ENCODE measurements at places on chromosomes 7 and 10.

- no peak for DNase-seq
Measured at GRCh38 chr7:50421043-50421442, 29.1 kb downstream of the FIGNL1 start.

GRCh38 chr10:84267503-84268126 is 22.8 kb downstream of the RGR start:
- DNase-seq, result no peak

- DNase-seq, result no peak
Measured at GRCh38 chr7:96921771-96922170, 83.6 kb upstream of the DLX6 start.

DNA sequence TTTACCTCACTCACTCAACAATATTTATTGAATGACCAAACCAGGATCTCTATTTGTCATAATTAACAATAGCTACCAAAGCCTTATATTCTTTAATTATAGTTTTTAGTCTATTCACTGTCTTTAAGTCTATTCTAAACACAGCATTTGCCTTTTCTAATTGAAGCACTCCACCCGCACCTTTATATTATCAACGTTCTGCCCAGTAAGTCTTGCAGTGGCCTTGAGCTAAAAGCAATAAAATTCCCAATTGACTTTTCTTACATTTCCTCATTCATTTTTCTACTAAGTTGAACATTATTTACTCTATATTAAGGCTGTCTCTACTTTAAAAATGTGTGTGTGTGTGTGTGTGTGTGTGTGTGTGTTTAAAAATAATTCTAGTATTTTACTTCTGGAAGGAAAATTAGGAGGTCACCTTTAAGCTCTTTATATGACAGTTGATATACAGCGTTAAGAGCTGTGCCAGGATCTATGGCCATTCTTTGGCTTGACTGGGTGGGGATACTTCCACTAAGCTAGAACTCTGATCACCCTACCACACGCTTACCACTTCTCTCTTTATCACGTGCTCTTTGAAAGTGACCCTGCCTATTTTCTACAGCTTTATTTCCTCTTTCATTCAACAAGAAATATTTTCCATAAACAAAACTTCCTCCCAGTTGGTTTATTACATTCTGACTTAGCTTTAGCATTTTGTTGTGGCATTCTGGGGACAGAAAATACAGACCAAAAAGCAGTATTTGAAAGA is 8.8 kb downstream of the PAPSS2 start:
- no peak for DNase-seq

DNA sequence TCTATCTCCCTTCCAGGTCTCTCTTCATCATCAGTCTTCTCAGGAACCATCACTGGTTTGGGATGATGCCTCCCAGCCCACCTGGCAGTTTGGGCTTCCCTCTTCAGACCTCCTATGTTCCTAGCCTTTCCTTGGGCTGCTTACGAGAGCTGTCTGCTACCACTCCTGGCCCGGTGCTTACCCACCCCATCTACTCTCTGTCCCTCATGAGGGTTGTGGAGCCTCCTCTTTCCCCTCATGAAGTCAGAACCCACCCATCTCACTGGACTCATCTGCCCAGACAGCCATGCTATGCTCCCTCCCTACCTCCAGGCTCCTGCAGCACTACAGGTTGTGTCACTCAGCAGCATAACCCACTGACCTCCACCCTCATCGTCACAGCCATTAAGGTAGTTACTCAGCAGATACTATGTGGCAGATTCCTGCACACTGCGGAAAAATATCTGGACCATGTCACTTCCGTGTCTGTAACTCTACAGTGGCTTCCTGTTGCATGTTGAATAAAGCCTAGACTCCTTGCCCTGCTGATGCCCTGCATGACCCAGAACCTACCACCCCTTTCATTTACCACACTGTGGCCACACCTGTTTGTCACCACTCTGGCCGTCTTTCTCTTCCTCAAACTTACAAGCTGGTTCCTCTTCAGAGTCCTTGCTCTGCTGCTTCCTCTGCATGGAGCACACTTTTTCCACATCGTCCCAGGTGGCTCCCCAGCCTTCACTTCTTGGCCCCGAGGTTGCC is 2.0 kb downstream of the DBNL start:
- DNase-seq, result no peak

GRCh38 chr7:64312826-64313225 is 935 bp upstream of the ZNF736 start:
- DNase-seq, result no peak

DNA sequence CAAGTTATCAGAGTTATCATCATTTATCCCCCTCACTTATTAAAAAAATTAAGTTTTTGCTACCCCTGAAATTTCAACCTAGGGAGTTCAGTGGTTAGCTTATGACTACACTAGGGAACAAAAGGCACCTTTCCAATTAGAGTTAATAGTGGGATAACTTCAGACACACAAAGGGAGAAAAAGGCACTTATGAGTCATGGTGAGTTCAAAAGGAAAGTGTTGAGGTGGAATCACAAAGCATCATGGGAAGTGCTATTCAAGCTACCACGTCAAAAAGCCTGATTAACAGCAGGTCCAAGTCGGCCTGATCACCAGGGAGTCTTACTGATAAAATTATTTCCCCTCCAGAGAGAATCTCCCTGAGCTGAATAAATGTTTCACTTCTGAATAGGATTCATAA is 165.7 kb downstream of the C7orf25 start:
- no peak for DNase-seq

- DNase-seq, result peak; percentile 56
Measured at GRCh38 chr10:19412531-19412930, 363.9 kb downstream of the MALRD1 start.

DNA sequence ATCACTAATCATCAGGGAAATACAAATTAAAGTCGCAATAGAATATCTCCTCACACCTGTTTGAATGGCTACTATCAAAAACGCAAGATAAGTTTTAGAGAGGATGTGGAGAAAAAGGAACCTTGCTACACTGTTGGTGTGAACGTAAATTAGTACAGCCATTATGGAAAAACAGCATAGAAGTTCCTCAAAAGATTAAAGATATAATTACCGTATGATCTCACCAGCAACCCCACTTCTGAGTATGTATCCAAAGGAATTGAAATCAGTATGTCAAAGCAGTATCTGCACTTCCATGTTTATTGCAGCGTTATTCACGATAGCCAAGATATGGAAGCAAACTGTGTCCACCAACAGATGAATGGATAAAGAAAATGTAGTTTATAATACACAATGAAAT is 164.4 kb downstream of the ZNF365 start:
- no peak for DNase-seq

DNA sequence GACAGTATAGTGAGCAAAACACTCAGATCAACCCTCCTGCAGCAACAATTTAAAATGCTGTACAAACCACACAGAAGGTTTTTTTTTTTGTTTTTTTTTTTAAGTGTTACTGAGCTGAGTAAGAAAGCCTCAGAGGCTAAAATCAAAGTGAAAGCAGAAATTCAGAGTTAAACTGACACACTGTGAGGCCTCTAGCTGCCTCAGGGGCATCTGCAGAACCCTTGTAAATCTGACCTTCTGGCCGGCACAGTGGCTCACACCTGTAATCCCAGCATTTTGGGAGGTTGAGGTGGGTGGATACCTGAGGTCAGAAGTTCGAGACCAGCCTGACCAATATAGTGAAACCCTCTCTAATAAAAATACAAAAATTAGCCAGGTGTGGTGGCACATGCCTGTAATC is 7.4 kb upstream of the GNA12 start:
- DNase-seq, result no peak

DNA sequence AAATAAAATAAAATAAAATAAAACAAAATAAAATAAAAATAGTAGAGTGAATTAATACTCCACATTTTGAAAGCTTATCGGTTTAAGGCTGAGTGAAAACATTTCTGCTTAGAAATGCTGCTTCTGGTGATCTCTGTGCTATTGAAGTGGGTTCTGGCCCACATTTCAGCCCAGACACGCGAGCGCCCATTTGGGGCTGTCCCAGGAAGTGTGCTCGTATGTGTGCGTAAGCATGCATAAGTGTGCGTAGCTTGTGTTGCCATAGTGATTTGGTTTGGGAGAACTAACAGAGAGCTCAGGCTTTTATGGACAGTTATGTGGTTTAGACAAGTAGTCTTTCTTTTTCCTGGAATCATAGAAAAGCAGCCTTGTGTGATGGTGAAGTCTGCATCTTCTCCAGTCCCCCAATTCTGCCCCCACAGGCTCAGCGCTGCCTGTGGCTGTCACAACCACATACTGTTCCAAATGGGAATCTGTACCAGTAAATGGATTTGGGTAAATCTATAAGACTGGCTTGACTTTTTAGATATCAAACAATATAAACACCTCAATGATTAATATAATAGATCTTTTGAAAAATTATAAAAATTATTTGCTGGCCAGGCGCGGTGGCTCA is 29.8 kb upstream of the PURB start:
- DNase-seq, result no peak

- DNase-seq, result no peak
Measured at GRCh38 chr7:127850195-127850594, 181.0 kb downstream of the LRRC4 start.

GRCh38 chr10:33122014-33122809 is 164.2 kb upstream of the ITGB1 start:
- DNase-seq, result peak; percentile 49

DNA sequence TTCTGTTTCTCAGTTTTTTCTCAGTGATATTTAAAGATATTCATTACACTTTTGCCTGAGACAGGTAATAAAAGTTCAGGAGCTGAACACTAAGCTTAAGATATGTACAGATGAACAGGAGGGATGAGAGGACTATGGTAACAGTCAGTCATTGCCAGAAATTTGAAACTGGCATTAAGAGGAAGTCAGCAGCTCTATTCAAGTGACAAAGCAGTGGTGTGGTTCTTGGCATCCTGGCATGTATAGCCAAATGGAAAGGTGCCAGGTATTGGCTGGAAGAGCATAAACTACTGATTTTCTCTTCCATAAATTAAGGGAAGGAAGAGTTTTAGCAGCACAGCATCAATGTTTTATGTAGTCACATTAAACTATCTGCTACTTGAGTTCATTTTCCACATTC is 22.7 kb downstream of the HOXA1 start:
- DNase-seq, result no peak

- DNase-seq, result no peak
Measured at GRCh38 chr7:138004046-138004445, 2.2 kb upstream of the CREB3L2 start.

DNA sequence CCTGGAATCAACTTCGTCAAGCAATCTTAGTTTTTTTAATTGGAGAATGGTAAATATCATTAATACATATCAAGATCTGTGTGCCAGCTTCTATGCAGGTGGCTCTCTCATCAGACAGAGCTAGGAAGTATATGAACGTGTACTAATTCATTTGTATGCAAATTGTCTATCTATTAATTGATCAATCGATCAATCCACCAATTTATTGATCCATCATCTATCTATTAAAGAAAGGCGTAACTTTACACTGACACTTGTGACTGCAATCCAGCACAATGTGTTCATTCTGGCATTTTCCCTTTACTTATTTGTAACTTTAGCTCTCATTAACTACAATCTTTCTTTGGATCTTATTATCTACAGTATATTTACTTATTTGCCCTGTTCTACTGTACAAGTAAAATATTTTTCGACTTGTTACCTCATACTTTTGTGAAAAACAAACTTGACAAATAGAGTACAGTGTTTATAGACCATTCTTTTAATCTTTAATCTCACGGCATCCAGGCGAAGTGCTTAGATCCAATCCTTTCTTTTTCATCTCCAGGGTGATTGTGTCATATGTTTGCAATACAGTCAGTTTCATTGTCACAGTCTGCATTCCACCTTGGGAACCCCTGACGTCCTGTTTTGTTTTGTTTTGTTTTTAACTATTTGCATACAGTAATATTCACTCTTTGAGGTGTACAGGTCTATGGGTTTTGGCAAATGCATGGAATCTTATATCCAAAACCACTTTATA is 22.0 kb upstream of the GHRHR start:
- DNase-seq, result no peak

- no peak for DNase-seq
Measured at GRCh38 chr10:31926765-31927564, 1.7 kb downstream of the ARHGAP12 start.

GRCh38 chr7:92034116-92034515 is 93.5 kb downstream of the AKAP9 start:
- DNase-seq, result no peak

DNA sequence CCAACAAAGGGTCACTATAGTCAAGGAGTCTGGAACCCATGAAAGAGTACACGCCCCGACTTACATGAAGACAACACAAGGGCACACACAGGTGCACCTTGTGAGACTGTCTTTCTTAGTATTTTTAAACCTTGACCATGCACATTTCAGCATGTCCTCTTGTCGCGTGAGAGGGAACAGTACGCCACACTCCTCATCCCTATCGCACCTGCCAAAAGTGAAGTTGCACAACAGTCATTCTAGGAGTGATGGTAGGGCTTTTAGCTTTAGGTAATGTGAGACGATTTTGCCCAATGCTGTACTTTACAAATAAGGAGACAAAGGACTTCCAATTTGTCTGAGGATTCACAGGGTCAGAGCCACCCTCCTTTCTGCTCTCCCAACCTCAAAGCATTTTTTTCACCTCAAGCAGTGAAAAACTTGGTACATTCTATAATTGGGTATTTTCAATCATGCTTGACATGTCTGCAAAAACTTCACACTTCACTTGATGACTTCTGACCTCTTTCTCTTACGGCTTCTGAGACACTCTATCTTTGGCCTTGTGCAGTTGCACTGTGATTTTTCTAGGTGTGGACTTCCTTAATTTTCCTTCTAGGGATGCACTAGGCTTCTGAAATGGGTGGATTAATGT is 173.9 kb upstream of the GRB10 start:
- DNase-seq, result no peak

GRCh38 chr10:50552771-50553535 is 70.8 kb downstream of the SGMS1 start:
- no peak for DNase-seq

- DNase-seq, result no peak
Measured at GRCh38 chr10:50582766-50583762, 40.7 kb downstream of the SGMS1 start.

- DNase-seq, result no peak
Measured at GRCh38 chr10:97321032-97321803, 2.1 kb downstream of the FRAT1 start.

DNA sequence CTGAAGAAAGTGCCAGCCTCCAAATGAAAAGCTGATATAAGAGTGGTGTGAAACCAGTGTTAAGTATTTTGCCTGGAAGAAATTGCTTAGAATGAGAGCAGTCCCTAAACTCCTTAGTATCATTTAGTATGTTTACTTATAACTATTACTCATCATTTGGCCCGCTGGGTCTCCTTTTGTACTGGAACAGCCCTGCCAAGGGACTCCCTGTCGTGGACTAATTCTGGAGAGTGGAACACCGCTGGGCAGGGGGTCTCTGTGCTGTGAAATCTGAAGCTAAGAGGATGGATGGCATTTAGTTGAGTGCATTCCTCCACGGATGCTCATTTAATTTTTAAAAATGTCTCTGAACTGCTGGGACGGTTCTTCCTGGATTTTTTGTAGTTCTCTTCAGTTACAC is 889.9 kb upstream of the C7orf33 start:
- DNase-seq, result peak; percentile 11

DNA sequence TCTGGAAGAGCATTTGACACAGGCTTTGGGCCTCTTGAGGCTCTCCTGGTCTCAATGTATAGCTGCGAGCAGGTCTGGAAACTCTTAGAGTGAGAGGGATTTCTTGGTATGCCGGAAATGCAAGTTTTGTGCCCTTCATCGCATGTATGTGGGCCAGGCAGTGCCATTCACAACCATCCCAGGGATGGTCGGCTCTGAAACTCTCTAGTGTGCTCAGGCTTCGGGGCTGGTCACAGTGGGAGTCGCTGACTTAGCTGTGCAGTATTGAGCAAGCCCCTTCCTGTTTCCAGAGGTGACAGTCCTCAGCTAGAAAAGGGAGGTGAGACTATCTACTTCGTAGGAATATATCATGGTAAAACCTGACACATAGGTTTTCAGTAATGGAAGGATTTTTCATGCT is 2.0 kb upstream of the AOAH start:
- DNase-seq, result no peak

GRCh38 chr10:19839552-19839951 is 23.3 kb downstream of the PLXDC2 start:
- DNase-seq, result no peak

Measured in muscle of arm (tissue), 14 donors.